Activated CD4-positive, alpha-beta memory T cell treated with anti-CD3 and anti-CD28 coated beads, Interleukin-2, amount 10 ng/mL, durations not matched to agents 7 days and 5 days (primary cell): ENCODE measurements at places on chromosomes 16 and 17.
A peak's percentile ranks its signal among the peaks of the same experiment; 100 is the strongest.

- DNase-seq: peak; percentile 79
These were observed 13.5 kb upstream of the DYNLRB2 start for GRCh38 chr16:80527297-80527696.

GRCh38 chr16:17251496-17251895 lies 219.3 kb downstream of the XYLT1 start:
- DNase-seq: no peak

- peak; percentile 80 for DNase-seq
These were observed 22.4 kb downstream of the C17orf75 start for GRCh38 chr17:32319548-32319905.

DNA sequence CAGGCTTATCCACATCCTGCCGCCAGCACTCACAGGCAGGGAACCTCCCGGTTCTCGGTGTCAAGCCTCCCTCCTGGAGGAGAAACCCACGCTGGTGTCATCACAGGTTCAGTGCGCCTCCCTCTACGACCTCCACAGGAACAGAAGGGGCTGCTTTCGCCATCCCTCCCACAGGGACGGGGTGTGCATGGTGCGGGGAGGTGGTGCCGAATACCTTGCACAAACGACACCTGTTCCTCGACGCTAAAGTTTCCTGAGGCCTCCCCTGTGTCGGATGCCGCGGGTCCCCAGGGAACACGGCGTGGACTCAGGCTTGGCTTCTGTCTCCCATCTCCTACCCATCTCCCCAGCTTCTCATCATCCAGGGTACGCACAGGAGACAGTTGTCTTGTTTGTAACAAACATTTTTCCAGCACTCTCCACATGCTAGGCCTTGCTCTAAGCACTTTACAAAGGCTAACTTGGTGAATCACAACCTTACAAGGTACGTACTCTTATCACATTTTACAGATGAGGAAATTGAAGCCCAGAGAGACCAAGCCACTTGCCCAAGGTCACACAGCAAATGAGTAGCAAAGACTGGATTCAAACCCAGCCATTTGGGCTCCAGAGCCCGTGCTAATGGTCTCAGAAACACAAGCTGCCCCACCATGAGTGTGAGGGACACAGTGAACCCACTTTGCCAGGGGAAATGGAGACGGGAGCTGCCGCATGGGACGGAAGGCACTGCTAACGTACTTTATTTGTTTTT lies 271.6 kb downstream of the C16orf95 start:
- DNase-seq: no peak

- DNase-seq: no peak
These were observed 38.3 kb downstream of the NT5M start for GRCh38 chr17:17341452-17341851.

DNA sequence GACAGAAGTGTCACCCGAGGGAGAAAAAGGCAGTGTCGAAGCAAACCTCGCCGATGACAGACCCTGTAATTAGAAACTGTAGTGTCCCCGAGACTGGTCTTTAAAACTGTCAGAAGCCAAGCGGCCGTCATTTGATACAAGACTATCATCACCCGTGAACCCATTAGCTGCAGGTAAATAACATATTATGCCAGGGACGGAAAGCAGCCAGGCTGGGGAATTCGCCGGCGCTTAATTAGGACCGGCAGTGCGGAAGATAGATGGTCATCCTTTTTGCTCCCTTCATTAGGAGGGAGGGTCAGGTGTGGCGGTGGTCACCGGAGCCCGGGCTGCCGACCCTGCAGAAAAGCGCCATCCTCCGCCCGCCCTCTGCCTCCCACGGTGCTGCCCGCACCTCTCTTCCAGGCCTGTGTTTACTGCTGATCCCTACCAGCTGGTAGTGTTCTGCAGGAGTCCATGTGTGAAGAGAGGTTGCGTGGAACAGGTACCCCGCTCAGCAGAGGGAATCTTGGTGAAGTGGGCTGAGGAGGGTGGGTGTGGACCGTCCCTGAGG lies 109.4 kb upstream of the GSE1 start:
- no peak for DNase-seq

DNA sequence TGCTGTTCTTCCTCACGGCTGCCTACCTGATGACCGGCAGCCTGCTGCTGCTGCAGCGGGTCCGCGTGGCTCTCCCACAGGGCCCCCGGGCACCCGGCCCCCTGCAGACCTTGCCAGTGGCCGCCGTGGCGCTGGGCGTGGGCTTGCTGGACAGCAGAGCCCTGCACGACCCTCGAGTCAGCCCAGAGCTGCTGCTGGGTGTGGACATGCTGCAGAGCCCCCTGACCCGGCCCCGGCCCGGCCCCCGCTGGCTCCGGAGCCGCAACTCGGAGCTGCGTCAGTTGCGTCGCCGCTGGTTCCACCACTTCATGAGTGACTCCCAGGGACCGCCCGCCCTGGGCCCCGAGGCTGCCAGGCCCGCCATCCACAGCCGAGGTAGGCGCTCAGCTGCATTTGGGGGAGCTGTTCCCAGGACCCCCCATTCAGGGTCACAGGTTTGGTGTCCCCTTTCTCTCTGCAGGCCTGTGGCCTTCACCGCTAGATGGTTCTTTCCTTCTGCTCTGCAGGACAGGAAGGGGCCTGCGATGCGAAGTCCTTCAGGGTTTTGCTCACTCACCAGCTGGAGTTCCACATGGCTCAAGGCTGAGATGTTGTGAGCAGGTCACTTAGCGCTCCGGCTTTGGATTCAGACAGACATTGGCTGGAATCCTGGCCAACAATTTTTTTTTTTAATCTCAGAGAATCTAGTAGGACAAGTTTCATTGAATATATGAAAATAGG lies 10.7 kb downstream of the WSCD1 start:
- no peak for DNase-seq

GRCh38 chr17:69743091-69743490 lies 328.6 kb downstream of the MAP2K6 start:
- DNase-seq: no peak

GRCh38 chr16:23156946-23157460 lies 7.8 kb upstream of the USP31 start:
- no peak for DNase-seq

- no peak for DNase-seq
These were observed 527 bp downstream of the UNC45B start for GRCh38 chr17:35148144-35148543.

- peak; percentile 56 for DNase-seq
These were observed 986 bp downstream of the HAPSTR1 start for GRCh38 chr16:9092282-9092977.

DNA sequence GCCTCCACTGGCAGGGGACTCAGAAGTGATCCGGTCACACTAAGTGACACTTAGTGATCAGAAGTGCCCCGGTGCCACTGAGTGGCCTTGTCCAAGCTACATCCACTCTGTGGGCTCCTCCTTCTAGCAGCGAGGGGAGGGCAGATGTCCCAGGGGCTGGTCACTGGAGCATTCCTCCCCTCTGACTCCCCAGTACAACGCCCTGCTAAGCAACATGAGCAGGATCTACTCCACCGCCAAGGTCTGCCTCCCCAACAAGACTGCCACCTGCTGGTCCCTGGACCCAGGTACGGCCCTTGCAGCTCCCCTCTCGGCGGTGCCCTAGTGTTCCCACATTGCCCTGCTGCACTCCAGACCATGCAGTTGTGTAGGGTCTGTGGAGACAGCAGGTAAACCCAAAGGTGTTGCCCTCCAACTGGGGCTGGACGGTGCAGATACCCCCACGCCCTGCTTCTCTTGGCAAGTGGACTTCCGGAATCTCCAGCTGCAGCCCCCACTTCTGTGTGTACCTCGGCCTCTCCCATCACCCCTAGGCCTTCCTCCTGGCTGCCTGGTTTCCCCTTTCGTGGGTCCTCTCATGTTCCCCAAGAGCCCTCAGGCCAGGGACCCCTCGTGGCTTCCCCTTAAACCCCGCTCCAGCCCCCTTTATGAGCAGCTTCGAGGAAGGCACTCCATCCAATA lies 2.1 kb downstream of the ACE start:
- DNase-seq: peak; percentile 84

DNA sequence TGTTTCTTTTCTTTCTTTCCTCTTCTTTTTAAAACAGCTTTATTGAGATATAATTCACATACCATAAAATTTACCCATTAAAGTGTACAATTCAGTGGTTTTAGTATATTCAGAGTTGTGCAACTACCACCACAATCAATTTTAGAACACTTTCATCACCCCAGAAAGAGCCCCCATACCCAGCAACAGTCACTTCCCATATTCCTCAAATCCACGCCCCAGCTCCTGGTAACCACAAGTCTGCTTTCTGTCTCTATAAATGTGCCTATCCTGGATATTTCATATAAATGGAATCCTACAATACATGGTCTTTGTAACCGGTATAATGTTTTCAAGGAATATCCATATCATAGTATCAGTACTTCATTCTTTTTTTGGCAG lies 19.4 kb downstream of the RARA start:
- DNase-seq: no peak

DNA sequence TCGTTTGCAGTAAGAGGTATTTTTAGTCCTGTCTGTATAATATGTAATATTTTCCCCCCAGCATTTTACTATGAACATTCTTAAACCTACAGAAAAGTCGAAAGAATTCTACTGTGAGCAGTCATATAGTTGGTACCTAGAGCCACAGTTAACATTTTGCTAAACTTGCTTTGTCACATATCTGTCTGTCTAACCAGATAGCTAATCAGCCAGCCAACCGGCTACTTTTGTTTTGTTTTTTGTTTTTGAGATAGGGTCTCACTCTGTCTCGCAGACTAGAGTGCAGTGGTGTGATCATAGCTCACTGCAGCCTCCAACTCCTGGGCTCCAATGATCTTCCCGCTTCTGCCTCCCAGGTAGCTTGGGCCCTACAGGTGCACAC lies 73.3 kb downstream of the ABCC1 start:
- DNase-seq: no peak

DNA sequence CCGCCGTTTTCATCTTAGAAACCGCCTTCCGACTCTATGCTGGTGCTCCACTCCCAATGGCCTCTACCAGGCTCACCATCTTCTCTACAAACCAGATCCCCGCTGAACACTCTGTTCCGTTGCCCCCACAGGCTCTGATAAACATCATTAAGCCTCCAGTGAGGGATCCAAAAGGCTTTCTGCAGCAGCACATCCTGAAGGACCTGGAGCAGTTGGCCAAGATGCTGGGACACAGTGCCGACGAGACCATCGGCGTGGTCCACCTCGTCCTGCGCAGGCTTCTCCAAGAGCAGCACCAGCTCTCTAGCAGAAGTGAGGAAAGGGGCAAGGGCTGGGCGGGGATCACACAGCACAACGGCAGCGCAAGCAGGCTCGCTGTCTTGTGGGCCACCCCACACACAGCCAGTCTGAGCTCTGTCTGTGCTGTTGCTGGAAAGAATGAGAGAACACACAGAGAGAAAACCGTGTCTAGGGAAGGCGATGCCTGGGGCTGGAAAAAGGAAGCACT lies 33.5 kb upstream of the ENDOV start:
- no peak for DNase-seq

GRCh38 chr16:68396481-68396880 lies 51.8 kb downstream of the SMPD3 start:
- peak; percentile 58 for DNase-seq

DNA sequence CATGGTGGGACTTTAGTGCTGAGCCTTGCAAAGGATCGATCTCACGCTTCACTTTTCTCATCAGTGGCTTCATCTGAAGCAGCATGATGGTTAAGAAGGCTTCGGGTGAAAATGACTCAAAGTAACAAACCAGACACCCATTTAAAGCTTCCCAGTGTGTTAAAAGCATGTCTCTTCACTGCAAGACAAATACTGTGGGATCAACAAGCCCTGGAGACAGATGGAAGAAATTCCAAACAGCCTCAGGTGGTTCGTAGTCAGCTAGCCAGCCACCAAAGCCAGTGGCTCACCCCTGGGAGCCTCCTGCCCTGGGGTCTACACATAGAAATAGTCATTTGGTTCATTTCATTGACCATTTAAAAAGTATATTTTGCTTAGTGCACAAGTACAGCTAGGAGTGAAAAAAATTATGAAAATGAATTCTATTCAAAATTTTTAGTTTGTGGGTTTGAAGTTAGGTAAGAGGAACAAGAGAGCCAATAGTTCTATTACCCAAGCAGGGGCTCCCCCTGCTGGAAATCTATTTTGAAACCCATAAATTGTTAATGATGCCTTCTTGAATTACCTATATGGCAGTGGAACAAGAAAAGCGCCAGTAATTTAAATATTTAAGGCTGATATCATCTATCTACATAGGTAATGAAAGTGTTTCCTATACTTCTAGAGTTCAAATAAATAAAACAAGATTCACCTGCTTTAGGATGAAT lies 51.6 kb downstream of the PMP22 start:
- no peak for DNase-seq

GRCh38 chr17:9291912-9292560 lies 270.7 kb downstream of the NTN1 start:
- peak; percentile 21 for DNase-seq

- no peak for DNase-seq
These were observed 86.4 kb downstream of the TEX14 start for GRCh38 chr17:58605470-58605869.

- DNase-seq: no peak
These were observed 100.5 kb upstream of the HS3ST3A1 start for GRCh38 chr17:13702266-13702665.

DNA sequence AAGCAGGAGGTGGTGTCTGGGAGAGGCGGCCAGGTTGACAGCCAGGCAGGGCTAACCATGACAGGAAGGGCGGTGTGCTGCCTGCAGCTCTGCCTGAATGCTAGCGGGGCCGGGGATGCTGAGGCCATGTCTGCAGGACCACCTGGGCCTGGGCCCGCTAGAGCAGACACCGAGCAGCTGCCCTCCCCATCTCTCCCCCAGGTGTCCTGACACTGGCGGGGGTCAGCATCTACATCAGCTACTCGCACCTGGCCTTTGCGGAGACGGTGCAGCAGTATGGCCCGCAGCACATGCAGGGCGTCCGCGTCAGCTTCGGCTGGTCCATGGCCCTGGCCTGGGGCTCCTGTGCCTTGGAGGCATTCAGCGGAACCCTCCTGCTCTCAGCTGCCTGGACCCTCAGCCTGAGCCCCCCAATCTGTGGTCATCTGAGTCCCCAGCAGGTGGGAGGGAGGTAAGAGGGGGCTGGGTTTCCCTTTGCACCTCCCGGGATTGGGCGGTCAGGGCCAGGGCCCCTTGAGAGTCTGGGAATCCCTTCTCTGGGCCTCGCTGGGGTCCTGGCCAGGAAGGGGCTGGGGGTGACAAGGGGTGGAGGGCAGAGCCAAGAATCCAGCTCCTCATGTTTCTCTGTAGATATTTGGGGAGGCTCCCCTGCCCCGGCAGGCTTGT lies 7.5 kb downstream of the TMEM235 start:
- no peak for DNase-seq

DNA sequence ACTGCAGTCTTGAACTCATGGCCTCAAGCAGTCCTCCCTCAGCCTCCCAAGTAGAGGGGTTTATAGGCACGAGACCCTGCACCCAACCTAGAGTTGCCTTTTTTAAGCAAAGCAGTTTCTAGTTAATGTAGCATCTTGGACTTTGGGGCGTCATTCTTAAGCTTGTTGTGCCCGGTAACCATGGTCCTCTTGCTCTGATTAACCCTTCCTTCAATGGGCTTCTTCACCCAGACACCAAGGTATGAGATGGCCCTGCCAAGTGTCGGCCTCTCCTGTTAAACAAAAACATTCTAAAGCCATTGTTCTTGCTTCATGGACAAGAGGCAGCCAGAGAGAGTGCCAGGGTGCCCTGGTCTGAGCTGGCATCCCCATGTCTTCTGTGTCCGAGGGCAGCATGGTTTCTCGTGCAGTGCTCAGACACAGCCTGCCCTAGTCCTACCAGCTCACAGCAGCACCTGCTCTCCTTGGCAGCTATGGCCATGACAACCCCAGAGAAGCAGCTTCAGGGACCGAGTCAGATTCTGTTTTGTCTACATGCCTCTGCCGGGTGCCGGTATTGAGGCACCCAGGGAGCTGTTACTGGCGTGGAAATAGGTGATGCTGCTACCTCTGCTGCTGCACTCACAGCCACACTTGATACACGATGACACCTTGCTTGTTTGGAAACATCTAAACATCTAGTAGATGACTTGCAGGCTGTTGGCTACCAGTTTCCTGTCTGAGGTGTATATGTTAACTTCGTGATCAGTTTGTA lies 3.3 kb downstream of the RPL13 start:
- DNase-seq: no peak
